Thymus (tissue), 14 donors: ENCODE measurements at places on chromosomes 5 and 9. TPM values are rescaled to one million over a fixed set of nuclear protein-coding genes. Genes with fewer than 3 reads are reported as not detected.

DNA sequence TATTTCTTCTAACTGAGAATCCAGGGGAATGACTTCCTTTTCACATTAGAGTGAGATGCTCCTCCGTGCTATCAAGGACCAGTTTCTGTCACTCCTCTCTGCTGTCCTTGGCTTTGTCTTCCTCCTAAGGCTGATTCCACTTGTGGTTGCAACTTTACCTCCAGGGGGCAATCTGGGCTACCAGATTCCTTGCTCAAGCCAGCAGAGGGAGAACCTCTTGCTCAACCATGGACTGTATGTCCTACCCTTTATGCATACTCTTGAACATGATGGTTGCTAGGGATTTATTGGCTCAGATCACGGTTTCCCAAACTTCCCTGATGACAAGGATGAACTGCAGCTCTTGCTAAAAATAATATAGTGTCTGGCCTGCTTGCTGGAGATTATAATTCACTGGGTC is 24.0 kb downstream of the NNT start:
- no peak for DNase-seq

- DNase-seq = no peak
Observed at GRCh38 chr5:147481376-147481775, 28.5 kb downstream of the DPYSL3 start.

PAXX gene
- 431 TPM for polyA plus RNA-seq

NTNG2 gene
- 1.7 TPM for polyA plus RNA-seq

DNA sequence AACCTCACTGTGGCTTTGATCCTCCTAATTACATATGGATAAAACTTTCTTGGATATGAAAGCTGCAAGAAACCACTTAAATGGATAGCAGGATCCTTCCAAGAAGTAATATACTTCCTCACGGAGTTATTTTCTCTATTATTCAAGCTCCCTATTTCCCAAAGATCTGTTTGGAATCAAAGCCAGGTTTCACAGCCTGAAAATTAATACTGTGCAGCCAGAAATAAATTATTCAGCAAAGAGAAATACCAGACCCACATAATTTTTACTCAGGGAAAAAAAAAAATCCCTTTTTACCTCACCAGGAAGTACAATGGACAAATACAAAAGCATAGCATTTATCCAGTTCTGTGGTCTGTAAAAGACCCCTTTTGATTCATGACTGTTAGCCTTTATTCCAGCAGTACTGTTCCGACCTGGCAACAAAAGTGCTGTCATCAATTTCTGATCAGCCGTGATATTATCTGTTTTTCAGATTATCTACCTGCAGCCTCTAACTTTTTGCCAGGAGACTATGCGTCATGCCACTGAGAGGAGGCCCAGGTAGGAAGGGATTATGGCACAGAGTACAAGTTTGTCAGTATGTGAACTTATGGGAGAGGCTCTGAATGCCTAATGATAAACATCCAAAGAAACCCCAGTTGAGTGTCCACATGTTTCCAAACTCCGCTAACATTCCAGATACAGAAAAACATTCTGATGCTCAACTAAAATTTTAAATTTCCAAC is 57.0 kb downstream of the FBN2 start:
- no peak for DNase-seq

- no peak for DNase-seq
Observed at GRCh38 chr5:96569770-96570169, 92.4 kb upstream of the CAST start.

RARS1 gene
- 42.1 TPM for polyA plus RNA-seq

DNA sequence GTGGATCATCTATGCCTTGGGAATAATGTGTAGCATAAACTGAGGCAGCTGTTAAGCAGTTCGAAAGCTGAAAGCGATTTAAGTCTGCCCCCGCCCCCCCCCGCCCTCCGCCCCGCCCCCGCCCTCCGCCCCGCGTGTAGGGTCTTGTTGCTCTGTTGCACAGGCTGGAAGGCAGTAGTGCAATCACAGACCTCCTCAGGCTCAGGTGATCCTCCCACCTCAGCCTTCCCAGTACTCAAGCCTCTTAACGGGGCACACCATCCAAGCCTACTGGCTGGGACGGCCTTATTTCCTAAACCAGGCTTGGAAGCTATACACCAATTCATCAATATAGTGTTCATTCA is 945 bp downstream of the ANKDD1B start:
- DNase-seq = no peak

GRCh38 chr9:14531341-14532269 is 161.6 kb downstream of the ZDHHC21 start:
- DNase-seq = no peak

DNA sequence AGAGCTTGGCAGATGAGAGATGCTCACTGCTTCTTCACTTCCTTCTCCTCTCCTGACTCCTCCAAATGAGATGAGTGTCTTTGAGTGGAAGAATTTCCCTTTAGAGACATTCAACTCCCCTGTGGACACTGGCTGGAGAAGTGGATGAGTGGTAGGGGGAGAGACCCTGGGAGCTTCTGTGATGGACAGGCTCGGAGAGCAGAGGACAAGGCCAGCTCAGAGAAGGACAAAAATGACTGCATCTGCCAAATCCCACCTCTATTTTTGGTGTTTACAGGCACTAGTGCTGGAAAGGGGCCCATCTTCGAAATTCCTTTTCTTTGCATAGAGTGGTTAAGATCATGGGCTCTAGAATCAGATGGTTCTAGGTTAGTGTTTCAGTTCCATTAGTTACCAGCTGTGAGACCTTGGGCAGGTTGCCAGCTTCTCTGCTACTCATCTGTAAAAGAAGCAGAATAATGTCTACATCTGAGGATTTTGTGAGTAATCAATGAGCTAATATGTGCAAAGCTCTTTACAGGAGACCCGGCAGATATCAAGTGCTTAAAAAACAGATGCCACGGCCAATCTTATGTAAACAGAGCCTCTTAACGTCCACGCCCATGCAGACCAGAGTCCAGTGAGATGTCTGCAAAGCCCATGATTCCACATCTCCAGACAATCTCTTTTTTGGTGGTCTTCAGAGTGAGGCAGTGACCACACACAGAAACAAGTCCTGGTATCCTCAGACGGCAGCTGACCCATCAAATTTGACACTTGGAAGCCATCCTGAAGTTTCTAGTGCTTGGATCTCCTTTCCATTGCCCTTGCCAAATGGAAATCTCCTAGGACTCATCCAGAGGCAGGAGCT is 13.6 kb upstream of the COL27A1 start:
- no peak for DNase-seq

DNA sequence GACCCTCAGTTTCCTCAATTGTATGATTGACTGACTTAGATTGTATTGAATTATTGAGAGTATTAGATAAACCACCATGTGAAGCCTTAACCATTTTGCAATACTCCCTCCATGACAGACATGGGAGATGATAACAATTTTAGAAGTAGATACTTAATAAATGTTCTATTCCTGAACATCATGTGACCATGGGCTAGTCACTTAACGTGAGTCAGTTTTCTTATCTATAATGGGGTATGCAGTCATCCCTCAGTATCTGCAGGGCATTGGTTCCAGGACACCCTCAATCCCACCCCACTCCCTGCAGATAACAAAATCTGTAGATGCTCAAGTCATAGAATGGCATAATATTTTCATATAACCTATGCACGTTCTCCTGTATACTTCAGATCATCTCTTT is 31.0 kb downstream of the SNX18 start:
- no peak for DNase-seq

GRCh38 chr9:91012933-91013841 is 211.6 kb downstream of the SYK start:
- DNase-seq = no peak

GRCh38 chr5:97628807-97629206 is 445.8 kb upstream of the RIOK2 start:
- DNase-seq = no peak

OR2S2 gene
- polyA plus RNA-seq = 0.02 TPM

GRCh38 chr9:6605202-6605601 is 40.3 kb downstream of the GLDC start:
- no peak for DNase-seq

MARCOL gene
- polyA plus RNA-seq = not detected

ADAMTS6 gene
- polyA plus RNA-seq = 1.2 TPM
